ENCODE measurements at places on chromosomes 13 and 19.

DNA sequence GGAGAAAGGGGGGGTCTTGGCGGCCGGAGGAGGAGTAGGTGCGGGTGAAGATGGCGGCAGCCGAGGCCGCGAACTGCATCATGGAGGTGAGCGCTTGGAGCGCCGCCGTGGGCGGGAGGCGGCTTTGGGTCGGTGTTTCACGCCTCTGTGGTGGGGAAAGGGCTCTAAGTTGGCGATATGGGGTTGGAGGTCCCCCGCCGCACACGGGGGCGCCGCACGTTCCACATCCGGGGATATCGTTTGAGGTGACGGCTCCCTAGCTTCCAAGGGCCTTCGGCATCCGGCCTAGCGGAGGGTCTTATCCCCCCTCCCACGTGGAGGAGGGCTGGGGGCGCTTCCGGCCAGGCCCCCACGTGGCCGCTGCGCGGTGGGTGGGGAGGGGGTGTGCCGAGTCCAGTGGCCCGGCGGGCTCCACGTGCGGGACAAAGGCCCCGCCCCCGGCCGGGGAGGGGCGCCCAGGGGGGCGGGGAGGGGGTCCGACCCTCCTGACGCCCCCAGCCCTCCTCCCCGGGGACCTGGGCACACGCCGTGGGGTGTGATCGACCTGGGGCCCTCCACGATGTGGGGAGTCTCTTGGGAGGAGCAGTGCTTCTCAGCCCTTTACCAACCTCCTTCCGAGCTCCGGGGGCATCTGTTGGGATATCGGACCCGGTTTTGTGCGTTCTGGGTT lies at the start of gene PRMT1:
Gene PRMT1 (plus strand): TSS at position 41 of the 670 bp plus-strand sequence. CDS start 10 bp downstream, at position 51.
- peak; percentile 52 for DNase-seq

GRCh38 chr19:15935167-15935702 lies 906 bp upstream of the CYP4F11 start:
- no peak for DNase-seq

DNA sequence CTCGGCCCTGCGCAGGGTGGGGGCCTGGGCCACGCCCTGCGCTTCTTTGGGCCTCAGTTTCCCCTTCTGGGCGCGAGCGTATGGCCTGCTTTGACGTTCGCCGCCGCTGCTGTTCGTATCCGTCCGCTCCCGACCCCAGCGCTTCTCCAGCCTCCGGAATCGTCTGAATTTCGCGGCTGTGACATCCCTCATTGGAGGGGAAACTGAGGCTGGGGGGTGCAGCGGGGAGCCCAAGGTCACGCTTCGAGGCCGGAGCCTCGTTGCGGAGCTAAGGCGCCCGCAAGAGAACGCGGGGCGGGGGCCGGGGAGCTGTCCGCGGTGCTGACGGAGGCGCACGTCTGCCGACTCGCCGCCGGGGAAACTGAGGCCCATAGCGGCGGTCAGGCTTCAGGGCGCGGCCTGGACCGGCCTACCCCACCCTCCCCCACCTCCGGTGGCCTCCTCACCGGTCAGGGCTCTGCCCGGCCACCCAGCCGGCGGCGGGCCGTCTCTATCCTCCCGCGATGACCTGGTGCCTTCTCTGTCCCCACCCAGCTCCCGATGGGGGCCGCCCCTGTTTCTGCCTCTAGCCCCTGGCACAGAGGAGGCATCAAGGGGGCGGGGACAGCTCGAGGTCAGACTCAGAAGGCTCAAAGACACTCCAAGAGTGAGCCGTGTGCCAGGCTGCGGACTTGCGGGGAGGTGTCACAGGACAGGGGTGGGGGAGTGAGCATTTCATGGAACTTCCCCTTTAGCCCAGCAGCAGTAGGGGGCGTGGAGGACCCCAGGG lies 3.0 kb upstream of the APC2 start:
- DNase-seq: no peak

- DNase-seq: no peak
Observed at GRCh38 chr19:776549-776948, 20.7 kb upstream of the PTBP1 start.

DNA sequence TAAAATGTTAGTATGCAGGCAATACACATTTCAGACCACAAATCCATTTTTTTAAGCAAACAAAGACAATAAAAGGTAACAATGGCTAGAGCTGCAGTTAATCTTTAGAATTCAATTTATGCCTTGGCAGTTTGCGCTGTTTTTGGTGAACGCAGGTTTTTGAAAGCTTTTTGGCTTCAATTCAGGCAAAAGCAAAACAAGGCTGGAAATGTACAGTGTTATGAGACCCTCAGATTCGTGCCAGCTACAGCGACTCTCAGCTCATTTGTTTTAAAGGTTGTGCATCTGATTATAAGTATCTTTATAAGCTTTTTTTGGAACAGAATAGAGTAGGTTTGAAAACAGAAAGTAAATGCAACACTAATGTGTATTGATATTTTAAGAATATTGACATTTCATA lies 63.6 kb upstream of the SOX1 start:
- no peak for DNase-seq

- no peak for DNase-seq
Observed at GRCh38 chr19:22832031-22832762, at the start of gene ZNF723. ZNF723 (plus strand) TSS chr19:22832291; CDS start chr19:22832380, 89 bp downstream.

GRCh38 chr19:33910922-33911321 lies 114.3 kb downstream of the KCTD15 start:
- DNase-seq: no peak
